ENCODE measurements at places on chromosomes 3 and 15.

DNA sequence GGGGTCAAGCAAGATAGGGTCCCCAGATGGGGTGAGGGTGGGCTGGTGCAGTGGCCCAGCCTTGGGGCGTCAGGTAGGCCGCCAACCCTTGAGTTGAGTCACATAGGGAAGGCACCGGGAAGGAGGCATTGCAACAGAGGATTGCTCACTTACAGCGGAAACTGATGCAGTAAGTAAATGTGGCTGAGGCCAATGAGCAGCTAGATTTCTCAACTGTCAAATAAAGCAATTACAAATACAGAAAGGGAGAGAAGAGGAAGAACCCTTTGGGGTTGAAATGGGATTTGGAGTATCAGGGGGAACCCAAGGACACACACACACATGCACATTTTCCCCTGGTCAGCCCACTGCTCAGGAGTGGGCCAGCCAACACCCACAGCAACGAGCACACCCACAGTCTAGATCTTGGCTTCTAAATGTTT lies 44.0 kb downstream of the CHSY1 start:
- DNase-seq, result no peak

- DNase-seq, result no peak
Observed at GRCh38 chr15:89165677-89166076, 55.7 kb downstream of the RLBP1 start.

- no peak for DNase-seq
Observed at GRCh38 chr3:85835857-85836440, 877.2 kb downstream of the CADM2 start.

DNA sequence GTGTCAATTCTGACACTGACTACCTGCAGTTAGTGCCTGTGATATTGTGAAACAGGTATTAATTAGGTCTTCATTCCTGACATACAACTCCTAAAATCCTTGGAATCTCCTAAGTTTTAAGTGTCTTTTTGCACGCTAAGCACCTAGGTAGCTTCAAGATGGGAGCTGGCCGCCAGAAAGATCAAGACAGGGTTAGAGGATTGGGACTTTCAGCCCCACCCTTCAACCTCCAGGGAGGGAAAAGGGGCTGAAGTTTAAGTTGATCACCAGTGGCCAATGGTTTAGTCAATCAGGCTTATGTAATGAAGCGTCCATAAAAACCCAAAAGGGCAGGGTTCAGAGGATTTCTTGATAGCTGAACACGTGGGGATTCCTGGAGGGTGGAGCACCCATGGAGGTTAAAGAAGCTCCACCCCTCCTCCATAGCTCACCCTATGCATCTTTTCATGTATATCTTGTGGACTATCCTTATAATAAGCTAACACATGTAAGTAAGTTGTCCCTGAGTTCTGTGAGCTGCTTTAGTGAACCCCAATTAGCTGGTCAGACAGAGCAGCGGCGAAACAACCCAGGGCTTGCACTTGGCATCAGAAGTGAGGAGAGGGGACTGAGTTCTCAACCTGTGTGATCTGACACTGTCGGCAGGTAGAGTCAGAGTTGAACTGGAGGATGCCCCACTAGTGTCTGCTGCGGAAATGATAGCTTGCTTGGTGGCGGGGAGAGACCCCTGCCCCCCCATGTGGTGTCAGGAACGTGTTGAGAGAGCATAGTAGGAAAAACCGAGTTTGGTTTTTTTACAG lies 12.8 kb upstream of the SRP14 start:
- DNase-seq, result no peak

DNA sequence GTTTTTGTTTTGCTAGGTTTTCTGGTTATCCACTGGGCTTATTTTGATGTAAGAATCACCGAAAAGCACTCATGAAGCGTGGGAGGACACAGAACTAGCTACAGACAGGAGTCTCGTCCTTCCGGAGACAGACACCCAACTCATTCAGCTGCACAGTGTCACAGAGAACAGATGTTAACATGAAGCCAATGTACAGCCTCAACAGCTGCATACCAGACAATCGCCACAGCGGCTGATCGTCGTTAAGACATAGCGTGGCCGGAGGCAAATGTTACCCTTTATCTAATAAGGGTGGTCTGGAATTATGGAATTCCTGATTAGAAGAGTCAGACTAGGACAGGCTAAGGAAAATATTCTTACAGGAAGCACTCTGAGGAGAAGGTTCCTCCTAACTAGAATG lies 1.1 kb upstream of the PYGO1 start:
- no peak for DNase-seq

DNA sequence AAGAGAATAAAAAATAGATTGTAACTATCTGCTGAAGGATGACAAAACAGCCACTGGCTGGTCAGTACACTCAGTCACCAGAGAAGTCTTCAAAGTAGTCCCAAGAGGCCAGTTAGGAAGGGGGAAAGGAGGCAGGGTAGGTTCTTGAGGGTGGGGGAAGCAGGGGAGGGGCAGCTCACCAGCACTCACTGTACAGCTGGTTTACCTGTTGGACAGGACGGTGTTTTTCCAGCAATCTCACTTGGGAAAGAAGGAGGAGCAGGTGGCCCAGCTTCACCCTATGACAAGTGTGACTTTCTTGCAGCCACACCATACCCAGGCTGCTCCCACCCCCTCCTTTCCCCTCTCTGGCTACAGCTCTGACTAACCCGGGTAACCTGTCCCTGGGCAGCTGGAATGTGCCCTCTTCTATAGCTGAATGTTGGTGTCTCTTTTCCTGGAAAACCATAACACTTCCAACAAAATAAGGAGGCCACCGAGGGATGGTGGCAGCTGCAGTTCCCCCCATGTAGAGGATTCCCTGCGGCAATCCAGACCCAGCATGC lies 203.4 kb upstream of the NSMCE3 start:
- DNase-seq, result no peak

DNA sequence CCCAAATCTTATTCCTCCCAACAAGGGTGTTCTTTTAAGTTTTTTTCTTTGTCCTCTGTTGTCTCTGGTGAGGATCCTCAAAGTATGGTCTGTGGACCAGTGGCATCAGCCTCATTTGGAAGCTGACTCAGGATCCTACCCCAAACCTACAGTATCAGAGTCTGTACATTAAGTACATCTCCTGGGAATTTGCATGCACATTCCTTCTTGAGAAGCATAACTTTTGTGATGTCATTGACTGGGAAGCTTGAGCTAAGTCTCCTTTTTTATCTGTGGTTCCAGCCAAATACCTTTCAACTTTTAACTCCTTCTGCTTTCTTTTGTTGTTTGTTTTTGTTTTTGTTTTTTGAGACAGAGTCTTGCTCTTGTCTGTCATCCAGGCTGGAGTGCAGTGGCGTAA lies 40.5 kb downstream of the ARMC8 start:
- DNase-seq, result no peak

DNA sequence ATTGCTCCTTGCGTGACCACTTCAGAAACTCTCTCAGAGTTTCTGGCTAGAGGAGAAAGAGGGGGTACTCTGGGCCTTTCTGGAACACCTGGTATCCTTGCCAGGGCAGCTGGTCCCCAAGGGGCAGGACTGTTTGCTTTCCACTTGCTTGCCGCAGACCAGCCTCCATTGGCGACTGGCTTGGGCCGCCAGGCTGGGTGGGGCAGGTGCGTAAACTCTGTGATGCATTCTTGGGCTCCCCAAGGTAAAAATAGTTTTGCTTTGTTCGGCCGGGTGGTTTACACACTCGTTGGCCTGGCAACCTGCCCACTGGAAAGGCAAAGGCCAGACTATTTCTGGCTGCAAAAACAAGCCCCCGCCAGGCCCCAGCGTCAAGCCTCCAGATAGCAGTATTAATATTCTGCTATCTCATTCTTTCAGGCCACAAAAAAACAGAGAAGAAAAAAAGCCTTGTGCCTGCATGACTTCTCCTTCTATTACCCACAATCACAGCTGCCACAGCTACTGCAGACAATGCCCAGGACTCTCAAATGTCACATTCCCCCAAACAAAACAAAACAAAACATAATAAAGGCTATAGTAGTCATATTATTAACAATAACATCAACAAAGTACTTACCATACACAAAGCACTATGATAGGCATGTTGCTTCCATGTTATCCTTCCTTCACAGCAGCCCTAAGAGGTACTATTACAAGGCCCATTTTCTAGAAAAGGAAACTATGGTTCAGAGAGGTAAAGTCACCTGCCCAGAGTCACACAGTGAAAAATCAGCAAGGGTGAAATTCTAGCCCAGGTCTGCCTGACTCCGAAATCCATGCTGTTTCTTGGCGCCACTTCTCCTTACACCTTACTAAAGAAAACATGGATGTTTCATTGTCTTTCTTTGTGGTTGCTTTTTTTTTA lies 14.0 kb upstream of the SSUH2 start:
- no peak for DNase-seq

DNA sequence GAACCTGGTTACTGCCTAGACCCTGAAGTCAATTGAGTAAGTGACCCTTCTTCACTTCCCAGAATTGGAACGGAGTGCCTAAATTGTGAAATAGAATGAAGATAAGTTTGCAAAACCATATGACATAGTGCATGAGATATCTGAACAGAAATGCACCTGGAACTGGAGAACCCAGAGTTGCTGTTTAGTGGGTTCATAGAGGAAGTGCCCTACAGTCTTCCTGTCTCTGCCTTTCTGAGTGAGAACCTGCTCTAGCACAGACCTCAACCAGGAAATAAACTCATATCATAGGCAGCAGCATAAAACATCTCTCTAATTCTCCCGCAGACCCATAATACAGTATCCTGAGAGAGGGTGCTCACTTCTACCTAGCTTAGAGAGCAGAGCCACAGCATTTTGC lies 82.9 kb downstream of the EOMES start:
- no peak for DNase-seq

GRCh38 chr3:13495351-13495813 lies 15.3 kb downstream of the HDAC11 start:
- DNase-seq, result no peak

Data from NCI-H187 treated with DMSO at 0.1 percent for 48 hours (cell line).